ENCODE measurements at places on chromosomes 7 and 10.
A peak's percentile ranks its signal among the peaks of the same experiment; 100 is the strongest.

- no peak for DNase-seq
Observed at GRCh38 chr10:95674643-95675042, 18.1 kb upstream of the ALDH18A1 start.

DNA sequence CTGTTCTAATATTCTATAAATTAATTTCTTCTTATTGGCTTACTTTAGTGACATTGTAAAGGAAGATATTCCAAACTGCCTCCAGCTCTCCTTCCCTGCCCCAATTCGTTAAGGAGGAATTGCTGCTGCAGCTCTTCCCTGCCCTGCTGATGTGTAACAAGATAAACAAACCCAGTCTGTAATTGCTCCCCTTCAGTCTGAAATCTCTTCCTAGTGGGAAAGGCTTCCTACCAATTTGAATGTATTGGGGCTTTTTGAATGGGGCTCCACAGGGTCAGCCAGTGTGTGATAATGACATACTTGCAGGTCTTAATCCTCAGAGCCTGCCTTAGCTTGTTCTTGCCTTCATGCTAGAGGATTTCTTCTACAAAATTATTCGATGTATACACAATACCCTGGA lies 849.9 kb upstream of the GHITM start:
- DNase-seq: no peak

DNA sequence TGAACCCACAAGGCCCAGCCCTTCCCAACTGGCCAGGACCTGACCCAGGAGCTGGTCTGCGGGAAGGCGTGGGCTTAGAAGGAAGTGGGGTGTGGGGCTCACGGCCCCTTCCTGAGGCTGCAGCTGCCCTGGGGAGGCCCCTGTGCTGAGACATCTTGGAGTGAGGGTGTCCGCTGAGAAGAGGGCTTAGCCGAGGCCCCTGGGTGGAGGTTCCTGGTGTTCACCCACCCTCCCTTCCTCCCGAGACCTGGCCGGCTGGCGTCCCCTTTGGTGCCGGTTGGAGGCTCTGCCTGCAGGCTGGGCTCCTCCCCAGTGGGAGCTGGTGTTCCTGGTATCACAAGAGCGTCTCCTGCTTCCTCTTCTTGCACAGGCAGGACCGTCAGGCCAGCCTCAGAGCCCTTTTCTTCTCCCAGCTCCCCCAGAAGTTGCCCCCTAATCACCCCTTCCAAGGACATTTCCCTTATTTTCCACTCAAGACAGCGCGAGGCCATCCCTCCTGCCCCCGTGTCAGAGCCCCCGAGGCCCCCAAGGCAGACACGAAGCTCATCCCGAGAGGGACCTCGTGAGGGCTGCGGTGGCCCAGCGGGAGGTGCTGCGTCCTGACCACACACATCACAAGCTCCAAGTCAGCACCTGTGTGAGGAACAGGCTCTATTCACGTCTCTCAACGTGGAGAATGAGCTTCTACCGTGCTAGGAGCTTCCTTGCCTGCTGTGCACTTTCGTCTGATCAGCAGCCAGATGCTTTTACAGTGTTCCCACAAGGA lies 25.1 kb upstream of the FAM20C start:
- no peak for DNase-seq

DNA sequence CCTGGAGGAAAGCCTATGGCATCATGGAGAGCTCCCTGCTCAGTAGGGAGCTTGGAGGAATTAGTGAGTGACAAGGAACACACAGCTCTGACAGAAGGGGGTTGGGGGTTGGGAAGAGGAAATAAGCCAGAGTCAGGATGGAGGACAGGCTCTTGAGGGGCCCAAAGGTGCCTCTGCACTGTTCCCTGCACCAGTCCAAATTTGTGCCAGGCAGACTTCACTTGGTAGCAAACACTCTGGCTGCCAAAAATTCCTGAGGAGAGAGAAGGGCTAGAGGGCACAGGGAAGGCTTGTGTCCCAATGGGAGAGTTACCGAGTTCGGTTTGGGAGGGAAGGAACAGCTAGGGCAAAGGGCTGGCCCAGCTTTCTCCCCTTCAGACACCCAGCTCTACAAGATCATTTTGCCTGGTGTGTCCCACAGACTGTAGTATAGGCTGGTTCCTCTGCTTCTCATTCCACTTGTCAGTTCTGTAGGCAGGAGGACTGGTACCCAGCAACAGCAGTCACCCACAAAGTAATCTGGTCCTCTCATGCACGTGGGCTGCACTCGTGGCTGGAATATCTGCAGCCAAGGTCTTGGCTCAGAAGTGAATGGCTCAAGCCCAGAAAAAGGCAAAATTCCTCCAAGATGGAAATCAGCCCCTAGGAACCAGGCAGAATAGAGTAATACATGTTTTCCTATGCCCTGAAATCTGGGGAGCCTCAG lies 8.0 kb upstream of the KCNIP2 start:
- DNase-seq: no peak

DNA sequence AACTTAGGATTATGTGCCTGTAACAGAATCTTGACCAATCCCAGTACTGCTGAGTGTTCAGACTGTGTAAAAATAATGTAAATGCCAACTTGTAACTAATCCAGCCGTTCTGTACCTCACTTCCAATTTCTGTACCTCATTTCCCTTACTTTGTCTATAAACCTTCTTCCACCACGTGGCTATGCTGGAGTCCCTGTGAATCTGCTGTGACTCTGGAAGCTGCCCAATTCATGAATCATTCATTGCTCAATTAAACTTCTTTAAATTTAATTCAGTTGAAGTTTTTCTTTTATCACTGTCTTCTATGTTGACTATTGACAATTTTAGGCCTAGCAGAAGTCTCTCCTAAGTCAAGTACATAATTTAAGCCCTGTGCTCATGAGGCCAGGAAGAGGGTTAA lies 215.3 kb upstream of the RHOBTB1 start:
- DNase-seq: no peak

DNA sequence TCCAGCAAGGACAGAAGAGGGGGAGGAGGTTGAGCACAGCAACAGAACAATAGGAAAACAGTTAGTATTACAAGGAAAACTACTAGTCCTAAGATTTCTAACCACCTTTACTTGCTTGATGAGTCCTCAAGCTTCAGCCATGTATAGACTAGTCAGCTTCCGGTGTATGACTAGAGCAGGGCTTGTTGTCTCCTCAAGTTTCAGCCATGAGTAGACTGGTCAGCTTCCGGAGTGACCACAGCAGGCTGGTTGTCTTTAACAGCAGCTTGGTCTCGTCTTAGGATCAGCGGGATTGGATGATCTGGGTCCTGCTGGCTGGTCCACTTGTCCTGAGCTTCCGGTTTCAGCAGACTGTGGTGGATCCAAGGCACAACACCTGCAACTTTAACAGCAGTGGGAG lies 10.6 kb upstream of the ZNF239 start:
- DNase-seq: no peak

GRCh38 chr10:48377751-48378530 lies 71.5 kb downstream of the MAPK8 start:
- DNase-seq: peak; percentile 9

- DNase-seq: no peak
Observed at GRCh38 chr7:1679326-1679965, 9.4 kb downstream of the ELFN1 start.

DNA sequence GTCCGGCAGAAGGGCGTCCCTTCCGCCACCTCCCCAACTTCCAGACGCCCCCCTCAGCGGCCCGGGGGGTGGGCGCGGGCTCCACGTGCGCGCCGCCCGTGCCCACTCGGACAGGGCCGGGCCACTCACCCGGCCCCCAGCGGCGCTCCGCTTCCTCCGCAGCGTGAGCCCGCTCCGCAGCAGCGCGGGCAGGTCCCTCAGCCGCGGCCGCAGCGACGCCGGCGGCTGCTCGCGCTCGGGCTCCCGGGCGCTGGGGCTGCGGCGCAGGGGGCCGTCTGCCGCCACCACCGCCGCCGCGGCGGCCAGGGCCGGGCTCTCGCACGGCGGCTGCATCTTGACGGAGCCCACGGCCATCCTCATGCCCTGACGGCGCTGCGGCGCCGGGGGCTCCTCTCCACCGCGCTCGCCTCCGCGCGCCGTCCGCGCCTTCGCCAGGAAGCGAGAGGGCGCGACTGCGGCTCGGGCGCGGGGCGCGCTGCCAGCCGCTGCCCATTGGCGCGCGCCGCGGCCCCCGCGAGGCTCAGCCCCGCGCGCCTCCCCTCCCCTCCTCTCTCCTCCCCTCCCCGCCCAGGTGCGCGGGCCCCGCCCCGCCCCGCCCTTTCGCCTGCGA lies at the start of gene RAPGEF5:
Gene RAPGEF5 (minus strand): TSS at position 454 of the 610 bp plus-strand sequence. CDS start 94 bp downstream, at position 360.
- peak; percentile 80 for DNase-seq

DNA sequence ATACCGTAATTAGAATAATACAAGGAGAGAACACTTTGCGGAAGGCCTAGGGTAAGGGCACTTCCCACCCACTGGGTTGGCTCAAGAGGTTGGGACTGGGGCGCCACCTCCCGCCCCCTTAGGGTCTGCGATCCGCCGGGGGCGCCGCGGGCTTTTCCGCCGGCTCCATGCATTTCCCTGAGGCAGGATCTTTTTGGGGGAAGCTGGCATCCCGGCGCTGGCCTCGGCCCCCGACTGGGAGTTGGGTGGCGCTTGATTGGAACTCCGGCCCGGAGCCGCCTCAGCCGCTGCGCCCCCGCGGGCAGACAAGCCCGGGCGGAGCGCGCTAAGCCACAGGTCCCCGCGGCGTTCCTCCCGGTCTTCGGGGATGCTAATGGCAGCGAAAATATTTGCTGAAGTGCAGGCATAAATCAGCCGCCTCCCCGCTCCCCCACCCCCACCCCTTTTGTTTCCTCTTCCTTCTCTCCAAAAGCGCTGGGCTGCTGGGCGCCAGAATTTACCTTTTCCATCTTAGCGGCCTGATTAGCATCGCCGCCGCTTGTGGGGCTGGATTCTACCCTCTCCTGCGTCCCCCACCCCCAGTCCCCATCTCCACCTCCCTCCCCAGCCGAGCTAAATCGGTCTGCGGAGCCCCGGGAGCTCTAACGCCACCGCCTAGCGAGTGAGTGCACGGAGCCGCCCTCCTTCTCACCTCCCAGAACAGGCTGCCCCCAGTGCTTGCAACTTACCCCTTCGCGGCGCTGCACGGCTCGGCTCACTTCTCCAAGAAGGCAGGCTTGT lies 5.1 kb downstream of the UNC5B start:
- DNase-seq: no peak

GRCh38 chr7:130286881-130287280 lies 6.1 kb upstream of the CPA4 start:
- no peak for DNase-seq

- no peak for DNase-seq
Observed at GRCh38 chr7:129832701-129833227, 120.0 kb downstream of the UBE2H start.

- DNase-seq: no peak
Observed at GRCh38 chr10:69657430-69657829, 27.4 kb downstream of the FAM241B start.

- no peak for DNase-seq
Observed at GRCh38 chr10:126001576-126001975, 105.2 kb downstream of the FANK1 start.

- peak; percentile 69 for DNase-seq
Observed at GRCh38 chr10:23338155-23338828, 6.3 kb downstream of the C10orf67 start.

GRCh38 chr10:67783606-67784294 lies 54.2 kb downstream of the DNAJC12 start:
- DNase-seq: no peak

DNA sequence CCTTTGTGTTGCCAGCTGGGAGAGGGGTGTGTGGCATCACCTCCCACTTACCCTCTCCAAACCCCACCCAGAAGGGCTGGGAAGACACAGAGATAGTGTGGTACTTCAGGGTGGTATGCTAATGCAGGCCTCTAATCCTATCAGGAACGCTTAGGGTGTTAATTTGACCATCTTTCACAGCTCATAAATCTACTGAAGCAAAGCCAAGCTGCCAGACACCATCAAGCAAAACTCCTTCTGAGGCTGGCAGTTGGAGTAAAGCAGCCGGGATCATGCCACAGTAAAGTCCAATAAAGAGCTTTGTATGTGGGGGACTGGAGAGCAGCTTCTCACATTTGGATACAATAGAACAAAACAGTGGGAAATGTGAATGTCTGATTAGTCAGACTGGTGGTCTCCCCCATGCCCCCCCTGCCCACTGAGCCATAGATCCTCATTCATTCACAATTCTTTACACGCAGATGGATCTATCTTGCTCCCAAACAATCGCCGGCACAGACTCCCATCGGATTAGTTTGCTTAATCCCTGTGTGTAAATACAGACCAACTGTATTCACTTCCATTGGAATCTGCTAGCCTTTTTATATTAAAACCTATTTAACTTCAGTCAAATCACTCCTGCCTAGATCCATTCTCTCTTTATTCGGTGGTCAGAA lies 29.6 kb downstream of the FGFBP3 start:
- no peak for DNase-seq

DNA sequence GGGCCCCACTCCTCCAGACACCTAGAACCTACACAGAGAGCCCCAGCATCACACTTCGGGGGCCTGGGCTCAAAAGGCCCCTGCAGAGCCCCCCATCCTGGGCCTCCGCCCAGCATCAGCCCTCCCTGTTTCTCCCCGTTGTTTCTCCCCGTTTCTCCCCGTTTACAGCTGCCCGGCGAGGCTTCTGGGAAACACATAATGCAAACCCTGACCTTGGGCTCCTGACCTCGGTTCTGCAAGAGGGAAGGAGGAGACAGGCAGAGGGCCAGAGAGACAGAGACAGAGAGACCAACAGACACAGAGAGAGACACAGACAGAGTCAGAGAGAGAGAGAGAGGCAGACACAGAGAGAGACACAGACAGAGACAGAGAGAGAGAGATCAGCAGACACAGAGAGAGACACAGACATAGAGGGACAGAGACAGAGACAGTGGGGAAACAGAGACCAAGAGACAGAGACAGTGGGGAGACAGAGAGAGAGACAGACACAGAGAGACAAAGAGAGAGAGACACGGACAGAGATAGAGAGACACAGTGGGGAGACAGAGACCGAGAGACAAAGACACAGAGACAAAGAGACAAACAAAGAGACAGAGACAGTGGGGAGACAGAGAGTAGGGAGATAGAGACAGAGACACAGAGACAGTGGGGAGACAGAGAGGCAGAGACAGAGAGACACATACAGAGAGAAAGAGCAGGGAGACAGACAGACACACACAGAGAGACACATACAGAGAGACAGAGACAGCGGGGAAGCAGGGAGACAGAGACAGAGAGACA lies 12.5 kb downstream of the VENTX start:
- DNase-seq: no peak

DNA sequence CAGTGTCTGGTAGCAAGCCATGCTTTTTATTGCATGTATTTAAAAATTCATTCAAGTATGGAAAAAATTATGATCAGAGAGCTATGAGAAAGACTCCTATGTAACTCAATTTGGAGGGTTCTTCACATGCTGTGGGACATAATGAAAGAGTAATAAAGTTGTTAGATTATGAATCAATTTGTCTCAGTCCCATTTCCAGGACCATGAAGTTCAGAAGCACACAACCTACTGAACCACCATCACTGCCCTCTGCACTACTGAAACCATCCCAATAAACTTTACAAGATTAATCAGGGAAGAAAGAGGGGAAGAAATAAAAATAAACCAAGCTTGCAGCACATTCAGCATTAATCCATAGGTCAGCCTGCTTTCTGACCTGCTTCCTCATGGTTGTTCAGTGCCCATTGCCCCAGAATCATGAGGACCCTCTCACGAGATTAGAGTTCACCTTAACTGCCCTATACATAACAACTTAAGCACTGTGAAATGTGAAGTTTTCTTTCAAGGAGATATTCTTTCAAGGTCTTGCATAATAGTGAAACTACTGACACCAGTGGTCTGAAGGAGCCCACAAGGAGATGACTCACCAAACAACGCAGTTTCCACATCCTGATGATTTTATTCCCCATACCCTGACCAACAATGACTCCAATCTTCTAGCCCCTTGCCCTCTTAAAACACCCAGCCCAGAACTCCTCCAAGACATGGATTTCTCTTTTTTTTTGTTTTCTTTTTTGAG lies 171.5 kb upstream of the ADCY1 start:
- DNase-seq: peak; percentile 20
